ENCODE measurements at places on chromosomes 1 and 21. TPM values are rescaled to one million over a fixed set of nuclear protein-coding genes. Genes with fewer than 3 reads are reported as not detected.

- H3K4me3 ChIP-seq = no peak overlapping the region
- no peaks in the 10 kb centered on the region for H3K4me1 ChIP-seq
- H3K27ac ChIP-seq = no peak overlapping the region
Measured at GRCh38 chr1:167520711-167521206, 2.4 kb upstream of the CD247 start.

MED8 gene
- 61.6 TPM for total RNA-seq

- no peak overlapping the region for H3K4me3 ChIP-seq
- no peaks in the 10 kb centered on the region for H3K27me3 ChIP-seq
- peaks cover 66% of the 10 kb centered on the region for H3K36me3 ChIP-seq
- DNase-seq = no peak
- H3K27ac ChIP-seq = peak overlapping the region; percentile 1
Measured at GRCh38 chr1:206737729-206738201, 32.8 kb upstream of the IL19 start.

- H3K27ac ChIP-seq = no peak overlapping the region
- no peak overlapping the region for H3K4me3 ChIP-seq
- DNase-seq = no peak
- no peaks in the 10 kb centered on the region for H3K36me3 ChIP-seq
- no peaks in the 10 kb centered on the region for H3K27me3 ChIP-seq
Measured at GRCh38 chr1:92987462-92987861, 26.2 kb upstream of the DIPK1A start.

UBL4B gene
- not detected for total RNA-seq

DNA sequence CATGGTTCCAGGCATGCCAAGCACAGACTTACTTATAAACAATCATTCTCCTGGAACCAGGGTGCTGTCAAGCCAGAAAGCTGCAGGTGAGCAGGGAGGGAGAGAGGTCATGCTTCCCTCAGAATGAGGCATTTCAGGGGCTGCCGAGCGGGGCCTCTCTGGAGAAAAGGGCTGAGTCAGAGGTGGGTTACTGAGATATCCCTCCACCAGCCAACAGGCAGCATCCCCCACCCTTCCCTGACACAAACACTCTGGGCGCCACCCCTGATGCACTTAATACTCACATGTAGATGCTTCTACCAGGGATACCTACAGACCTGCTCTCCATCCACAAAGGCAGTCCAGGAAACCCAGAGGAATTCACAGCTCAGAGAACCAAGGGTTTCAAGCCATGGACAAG lies 13.1 kb downstream of the STK40 start:
- no peak overlapping the region for H3K4me3 ChIP-seq
- H3K27me3 ChIP-seq = no peaks in the 10 kb centered on the region
- peak overlapping the region; percentile 75 for H3K27ac ChIP-seq
- H3K36me3 ChIP-seq = peaks cover 39% of the 10 kb centered on the region
- no peak for DNase-seq
- H3K4me1 ChIP-seq = peaks cover 31% of the 10 kb centered on the region

GRCh38 chr1:216221260-216221700 lies 202.0 kb downstream of the USH2A start:
- peak overlapping the region; percentile 65 for H3K4me3 ChIP-seq
- peaks cover 74% of the 10 kb centered on the region for H3K27me3 ChIP-seq
- no peaks in the 10 kb centered on the region for H3K36me3 ChIP-seq
- peak; percentile 90 for DNase-seq
- H3K4me1 ChIP-seq = no peaks in the 10 kb centered on the region

GRCh38 chr1:20891091-20891490 lies 104.0 kb upstream of the HP1BP3 start:
- no peaks in the 10 kb centered on the region for H3K27me3 ChIP-seq
- no peak overlapping the region for H3K27ac ChIP-seq
- peaks cover 7% of the 10 kb centered on the region for H3K4me1 ChIP-seq
- H3K4me3 ChIP-seq = no peak overlapping the region
- peaks cover 48% of the 10 kb centered on the region for H3K36me3 ChIP-seq

GRCh38 chr1:84721152-84721551 lies 30.9 kb upstream of the SSX2IP start:
- H3K27me3 ChIP-seq = no peaks in the 10 kb centered on the region
- H3K4me3 ChIP-seq = no peak overlapping the region
- no peak for DNase-seq
- H3K36me3 ChIP-seq = no peaks in the 10 kb centered on the region

HPCAL4 gene
- not detected for total RNA-seq

DNA sequence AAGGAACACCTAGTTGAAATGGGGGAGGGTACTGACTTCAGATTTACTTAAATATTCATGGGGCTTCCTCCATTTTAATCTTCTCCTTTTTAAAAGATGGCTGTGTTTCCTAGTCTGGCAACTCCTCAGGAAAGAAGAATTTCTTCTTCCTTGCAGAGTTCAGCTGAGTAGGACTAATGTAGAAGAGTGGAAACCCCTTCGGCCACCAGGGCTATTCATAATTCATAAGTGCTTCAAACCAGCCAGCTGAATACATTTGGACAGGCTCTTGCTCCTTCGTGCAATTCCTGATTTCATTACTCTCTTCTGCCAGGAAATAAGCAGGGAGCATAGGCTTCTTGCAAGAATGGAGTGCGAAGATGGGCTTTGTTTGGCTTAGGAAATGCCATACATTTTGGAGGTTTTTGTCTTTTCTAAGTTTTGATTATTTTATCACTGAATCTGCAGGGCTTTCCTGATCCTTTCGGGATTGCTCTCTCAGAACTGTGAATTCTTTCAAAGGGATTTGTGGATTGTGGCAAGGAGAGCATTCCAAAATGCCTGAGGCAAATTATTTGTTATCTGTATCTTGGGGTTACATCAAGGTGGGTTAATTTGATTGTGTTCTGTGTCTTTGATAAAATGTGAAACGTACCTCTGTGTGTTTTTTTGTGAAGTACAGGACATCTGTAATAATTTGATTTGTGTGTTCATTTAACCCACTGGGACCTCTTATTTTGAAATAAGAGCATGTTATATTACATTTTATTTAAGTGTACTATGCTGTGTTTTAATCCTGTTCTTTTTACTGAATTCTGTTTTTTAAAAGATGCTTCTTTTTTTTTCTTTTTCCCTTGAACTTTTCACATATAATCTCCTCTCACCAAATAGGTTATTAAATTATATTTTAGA lies 179.4 kb upstream of the SGIP1 start:
- H3K27me3 ChIP-seq = no peaks in the 10 kb centered on the region
- no peak overlapping the region for H3K4me3 ChIP-seq
- H3K4me1 ChIP-seq = peaks cover 39% of the 10 kb centered on the region
- H3K36me3 ChIP-seq = peaks cover 20% of the 10 kb centered on the region
- no peak for DNase-seq

DNA sequence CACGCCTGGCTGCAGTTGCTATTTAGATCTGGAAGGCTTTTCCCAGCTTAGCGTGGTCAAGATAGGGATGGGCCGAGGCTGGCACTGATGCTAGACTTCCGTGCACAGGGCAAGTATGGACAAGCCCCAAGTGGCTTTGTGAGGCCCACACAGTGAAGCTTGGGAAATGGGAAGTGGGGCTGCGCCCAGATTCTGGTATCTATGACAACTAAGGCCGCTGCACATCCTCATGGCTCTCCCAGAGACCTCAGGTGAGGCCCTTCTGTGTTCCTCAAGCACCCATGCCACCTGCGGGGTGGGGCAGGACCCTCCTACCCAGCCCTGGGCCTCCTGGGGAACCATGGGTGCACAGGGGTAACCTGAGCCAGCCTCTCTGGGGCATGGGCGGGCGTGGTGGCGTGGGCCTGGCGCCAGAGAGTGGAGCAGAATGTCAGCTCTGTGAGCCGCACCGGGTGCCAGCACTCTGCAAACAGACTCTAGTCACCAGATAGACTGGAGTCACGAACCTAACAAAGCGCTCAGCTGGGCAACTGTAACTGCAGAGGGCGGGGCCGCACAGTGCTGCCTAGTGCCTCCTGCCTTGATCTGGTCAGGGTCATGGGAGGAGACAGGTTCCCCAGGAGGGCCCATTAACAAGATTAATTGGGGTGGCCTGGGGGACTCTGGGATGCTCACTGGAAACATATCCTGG lies 46.4 kb downstream of the ELF3 start:
- peak overlapping the region; percentile 28 for H3K4me3 ChIP-seq
- no peaks in the 10 kb centered on the region for H3K27me3 ChIP-seq
- DNase-seq = peak; percentile 100
- peaks cover 33% of the 10 kb centered on the region for H3K4me1 ChIP-seq
- H3K36me3 ChIP-seq = no peaks in the 10 kb centered on the region
- peak overlapping the region; percentile 97 for H3K27ac ChIP-seq

GBP6 gene
- not detected for total RNA-seq

SYPL2 gene
- total RNA-seq = not detected

- H3K4me1 ChIP-seq = peaks cover 22% of the 10 kb centered on the region
- no peaks in the 10 kb centered on the region for H3K36me3 ChIP-seq
- no peak for DNase-seq
- H3K27ac ChIP-seq = no peak overlapping the region
- H3K4me3 ChIP-seq = no peak overlapping the region
- H3K27me3 ChIP-seq = no peaks in the 10 kb centered on the region
Measured at GRCh38 chr1:174152427-174152826, 6.9 kb upstream of the RABGAP1L start.

TNFRSF8 gene
- not detected for total RNA-seq

DNA sequence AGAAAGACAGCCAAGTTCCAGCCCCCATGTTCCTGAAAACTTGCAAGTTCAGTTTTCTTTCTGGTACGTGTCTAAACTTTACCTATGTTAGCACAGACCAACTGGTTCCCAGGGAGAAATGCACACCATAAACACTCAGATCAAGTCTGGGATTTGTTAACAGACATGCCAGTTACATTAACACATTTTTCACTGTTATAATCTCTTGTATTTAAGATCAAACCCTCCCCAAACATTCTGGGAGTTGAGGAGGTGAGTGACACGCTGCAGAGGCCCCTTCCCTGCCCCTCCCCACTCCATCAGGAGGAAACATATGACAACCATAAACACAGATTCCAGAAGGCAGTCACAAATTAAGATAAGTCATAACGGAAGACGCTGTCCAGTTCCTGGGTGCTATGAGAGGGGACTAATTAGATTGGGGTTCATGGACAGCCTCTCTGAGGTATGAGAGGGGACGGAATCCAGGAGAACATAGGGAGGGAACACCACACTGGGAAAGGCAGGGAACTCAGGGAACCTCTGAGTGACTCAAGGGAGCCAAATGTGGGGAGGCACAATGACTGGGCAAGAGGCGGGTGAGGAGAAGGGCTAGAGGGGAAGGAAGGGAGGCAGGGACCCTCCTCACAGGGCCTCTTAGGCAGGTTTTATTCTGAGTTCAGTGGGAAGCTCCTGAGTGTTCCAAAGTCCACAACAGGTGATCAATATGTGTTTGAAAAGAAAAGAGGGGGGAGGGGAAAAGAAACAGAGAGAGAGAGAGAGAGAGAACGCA lies 25.0 kb downstream of the DUSP10 start:
- H3K27me3 ChIP-seq = no peaks in the 10 kb centered on the region
- H3K4me3 ChIP-seq = no peak overlapping the region
- peak overlapping the region; percentile 75 for H3K27ac ChIP-seq
- peaks cover 61% of the 10 kb centered on the region for H3K4me1 ChIP-seq
- H3K36me3 ChIP-seq = peaks cover 4% of the 10 kb centered on the region
- no peak for DNase-seq
